Choroid plexus epithelial cell (primary cell): ENCODE measurements at places on chromosomes 5 and 9.

DNA sequence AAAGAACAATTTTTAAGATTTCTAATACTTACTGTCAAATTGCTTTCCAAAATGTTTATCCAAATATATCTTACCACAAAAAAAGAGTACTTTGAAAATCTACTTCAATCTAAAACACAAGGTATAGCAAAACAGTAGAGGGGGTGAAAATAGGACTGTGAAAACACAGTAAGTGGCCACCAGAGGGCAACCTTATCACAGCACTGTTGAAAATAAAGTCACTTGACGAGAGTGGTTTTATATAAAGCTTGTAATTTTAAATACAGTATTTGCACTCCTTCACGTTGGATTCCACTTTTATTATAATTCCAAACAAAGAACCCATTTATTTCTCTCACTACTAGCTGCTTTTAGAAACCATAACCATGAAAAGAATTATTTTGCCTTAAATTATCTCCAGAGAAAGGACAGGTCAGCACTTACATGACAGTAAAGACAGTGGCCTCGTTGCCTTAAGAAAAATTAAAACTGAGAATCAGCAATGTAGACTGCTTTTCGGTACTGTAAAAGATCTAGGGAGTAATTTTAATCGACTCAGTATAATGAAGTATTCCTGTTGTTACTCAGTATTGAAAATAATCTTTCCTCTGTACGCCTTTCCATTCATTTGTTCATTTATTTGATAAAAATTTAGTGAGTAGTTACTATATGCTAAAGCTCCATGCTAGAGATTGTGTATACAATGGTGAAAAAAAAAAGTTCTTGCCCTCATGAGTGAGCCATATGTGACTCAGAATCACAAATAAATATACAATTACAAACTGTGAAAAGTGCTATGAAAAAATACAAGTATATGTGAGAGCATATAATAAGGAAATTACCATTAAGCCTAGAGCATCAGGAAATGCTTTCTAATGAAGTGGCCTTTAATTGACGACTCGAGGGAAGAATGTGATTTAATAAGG lies 40.0 kb upstream of the CDK5RAP2 start:
- peak; percentile 86 for DNase-seq

DNA sequence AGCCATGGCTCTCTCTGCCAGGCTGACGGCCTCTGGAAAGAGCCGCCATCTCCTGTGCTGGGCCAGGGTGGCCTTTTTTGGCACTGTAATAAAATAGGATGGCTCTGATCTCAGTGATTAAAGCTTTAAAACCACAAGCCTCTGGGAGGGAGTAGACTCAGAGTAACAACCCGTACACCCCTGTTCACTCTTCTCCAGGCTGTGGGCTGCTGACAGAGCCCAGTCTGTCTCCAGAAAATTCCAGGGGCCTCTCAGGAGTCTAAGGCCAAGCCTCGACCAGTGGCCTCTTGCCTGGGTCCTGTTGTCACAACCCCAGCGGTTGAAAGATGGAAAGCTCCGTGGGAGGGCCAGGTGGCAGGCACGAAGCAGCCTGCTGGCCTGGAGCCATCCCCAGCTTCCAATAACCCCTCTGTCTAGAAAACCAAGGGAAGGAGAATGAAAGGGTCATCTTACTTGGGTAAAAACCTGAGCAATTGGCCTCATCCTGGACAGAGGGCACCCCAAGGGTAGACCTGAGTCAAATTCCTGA lies 286.7 kb upstream of the ZNF462 start:
- no peak for DNase-seq

DNA sequence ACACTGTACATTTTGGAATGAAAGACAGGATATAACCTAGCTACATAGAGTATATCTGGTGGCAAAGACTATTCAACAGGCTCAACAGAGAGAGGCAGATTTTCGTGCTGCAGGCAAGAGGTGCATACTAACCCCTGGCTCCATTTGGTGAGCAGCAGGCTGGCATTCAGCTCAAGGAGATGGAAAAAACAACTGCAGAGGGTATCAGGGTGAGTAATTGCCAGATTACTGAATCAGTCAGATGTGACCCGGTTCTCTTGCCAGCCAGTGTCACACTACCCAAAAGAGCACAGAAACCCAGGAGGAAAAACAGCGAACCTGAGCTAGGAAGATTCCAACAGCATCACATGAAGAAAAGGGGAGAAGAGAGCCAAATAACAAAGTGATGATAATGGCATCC lies 130.4 kb upstream of the PRLR start:
- DNase-seq: no peak

GRCh38 chr9:91187311-91187964 lies 174.3 kb downstream of the AUH start:
- no peak for DNase-seq

DNA sequence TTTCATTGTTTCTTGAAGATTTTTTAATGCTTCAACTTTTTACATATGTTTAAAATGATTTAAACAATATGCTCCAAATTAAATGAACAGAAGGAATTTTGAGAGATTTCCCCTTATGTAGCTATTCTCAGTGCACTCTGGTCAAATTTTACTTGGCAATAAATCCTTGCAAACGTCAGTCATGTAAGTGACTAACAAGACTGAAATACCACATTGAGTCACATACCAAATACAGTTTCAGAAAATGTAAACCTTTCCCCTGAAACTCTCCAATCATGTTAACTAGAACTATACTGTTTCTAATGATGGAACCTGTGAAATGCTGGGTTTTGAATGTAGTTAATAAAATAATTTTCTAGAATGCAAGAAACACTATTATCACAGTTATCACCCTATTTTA lies 29.6 kb downstream of the SAR1B start:
- peak; percentile 68 for DNase-seq

GRCh38 chr5:174424219-174425053 lies 299.9 kb upstream of the MSX2 start:
- peak; percentile 15 for DNase-seq

- DNase-seq: no peak
Observed at GRCh38 chr9:38091310-38092199, 22.5 kb upstream of the SHB start.

GRCh38 chr5:109743041-109743531 lies 53.4 kb downstream of the MAN2A1 start:
- DNase-seq: peak; percentile 44

GRCh38 chr5:1124205-1125029 lies 12.6 kb upstream of the SLC12A7 start:
- DNase-seq: no peak

- no peak for DNase-seq
Observed at GRCh38 chr5:154984946-154985516, 28.5 kb upstream of the KIF4B start.

- no peak for DNase-seq
Observed at GRCh38 chr9:136760424-136760823, 2.4 kb upstream of the LCN8 start.

DNA sequence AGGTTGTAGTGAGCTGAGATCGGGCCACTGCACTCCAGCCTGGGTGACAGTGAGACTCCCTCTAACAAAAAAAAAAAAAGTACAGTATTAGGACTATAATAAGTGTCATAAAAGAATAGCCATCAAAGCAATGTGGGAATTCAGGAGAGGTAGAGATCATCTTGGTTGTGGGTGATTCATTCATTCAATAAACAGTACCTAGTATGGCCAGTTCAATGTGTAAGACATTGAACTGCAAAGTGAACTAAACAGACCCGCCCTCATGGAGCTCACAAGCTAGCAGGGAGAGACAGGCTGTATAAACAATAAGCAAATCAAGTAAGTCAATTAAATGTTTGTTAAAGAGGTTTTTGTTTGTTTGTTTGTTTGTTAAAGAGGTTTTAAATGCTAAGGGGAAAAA lies 146.1 kb upstream of the RANBP3L start:
- no peak for DNase-seq

- DNase-seq: no peak
Observed at GRCh38 chr9:134268747-134269146, 57.5 kb upstream of the RXRA start.

DNA sequence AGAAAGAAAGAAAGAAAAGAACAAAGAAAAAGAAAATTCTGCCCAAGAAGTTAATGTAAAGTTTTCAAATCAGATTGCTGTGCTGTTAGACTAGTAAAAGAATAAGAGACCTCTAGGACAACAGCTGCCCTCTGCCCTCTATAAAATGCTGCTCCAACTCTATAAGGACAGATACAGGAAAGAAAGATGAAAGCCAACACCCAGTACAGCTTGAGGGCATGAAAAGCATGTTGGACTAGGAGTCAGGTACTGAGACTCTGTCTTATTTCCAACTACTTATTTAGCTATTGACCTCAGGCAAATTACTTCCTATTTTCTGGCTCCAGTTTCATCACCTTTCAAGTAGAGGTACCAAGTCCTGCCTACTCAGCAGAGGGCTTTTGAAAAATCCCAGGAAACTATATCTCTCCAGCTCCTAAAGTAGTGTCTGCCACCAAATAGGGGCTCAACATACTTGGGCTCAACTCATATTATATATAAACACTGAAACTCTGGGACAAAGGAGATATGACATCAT lies 5.7 kb downstream of the HBEGF start:
- no peak for DNase-seq

- peak; percentile 80 for DNase-seq
Observed at GRCh38 chr5:74673011-74673790, 11.8 kb upstream of the HEXB start.

GRCh38 chr5:40678460-40679147 lies 1.1 kb upstream of the PTGER4 start:
- no peak for DNase-seq

GRCh38 chr9:89701221-89701798 lies 96.5 kb downstream of the GADD45G start:
- no peak for DNase-seq

DNA sequence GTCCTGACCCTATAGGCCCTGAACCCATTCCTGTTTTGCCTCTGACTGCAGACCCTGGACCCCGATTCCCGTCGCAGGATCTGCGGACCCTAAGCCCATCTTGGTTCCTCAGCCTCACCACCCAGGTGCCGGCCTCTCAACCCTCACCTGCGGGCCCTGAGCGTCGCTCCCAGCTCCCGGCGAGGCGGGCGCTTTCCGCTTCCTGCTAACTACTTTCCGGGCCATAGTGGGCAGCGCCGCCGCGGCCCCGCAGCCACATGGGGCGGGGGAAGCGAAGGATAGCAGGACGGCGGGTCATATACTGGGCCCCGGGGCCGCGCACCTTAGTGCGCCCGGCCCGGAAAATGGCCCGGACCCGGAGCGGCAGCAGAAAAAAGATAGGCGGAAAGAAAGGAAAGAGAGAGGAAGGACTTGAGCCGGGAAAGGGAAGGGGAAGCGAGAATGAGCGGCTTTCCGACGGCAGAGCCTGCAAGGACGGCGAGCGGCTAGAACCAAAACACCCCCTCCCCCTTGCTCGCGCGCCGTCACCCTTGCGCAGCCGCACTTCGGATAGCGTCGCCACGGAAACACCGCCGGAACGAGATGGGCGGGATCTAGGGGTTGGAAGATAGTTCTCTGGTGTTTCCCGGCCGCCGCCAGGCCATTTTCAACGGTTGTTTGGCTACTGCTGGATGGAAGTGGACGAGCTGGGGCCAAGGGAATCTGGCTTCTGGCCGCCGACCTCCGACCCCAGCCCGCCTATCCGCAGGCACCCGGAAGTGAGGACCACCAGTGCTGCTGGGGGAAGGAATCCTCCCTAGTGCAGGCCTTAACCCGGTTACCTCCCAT lies at the start of gene DCAF12:
Gene DCAF12, minus strand, starts transcription at position 492 of the 828 bp plus-strand sequence. Its CDS starts 267 bp downstream, at position 225.
- DNase-seq: peak; percentile 94

DNA sequence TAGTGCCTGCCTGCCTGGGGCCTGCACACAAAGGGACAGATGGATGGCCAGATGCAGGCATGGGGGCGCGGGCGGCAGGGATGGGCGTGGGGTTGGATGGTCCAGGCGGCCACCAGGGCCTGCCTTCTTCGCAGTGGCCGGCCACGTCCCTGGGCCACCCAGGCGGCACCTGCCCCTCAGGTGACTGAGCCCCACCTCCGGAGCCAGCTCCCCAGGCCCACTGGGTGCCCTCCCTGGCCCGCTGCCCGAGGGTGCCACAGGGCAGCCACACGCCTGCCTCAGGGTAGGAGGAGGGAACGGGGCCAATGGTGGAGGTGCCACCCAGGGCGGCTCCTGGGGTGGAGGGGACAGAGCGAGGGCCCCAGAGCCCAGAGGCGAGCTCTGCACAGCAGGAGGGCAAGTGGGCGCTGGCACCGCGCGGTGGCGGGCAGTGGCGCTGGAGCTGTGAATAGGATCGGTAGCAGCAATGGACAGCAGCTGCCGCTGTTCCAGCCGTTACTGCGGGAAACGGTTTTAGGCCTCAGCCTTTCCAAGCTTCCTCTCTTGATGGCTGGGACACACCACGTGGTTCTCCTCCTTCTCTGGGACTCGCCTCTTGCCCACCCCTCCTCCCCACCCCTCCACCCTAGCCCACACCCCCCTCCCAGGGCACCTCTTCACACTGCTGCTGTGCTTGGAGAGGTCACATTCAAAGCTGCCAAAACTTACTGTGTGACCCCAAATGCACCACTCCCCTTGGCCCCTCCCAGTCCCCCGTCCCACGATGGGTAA lies 19.1 kb downstream of the LHX3 start:
- DNase-seq: no peak

DNA sequence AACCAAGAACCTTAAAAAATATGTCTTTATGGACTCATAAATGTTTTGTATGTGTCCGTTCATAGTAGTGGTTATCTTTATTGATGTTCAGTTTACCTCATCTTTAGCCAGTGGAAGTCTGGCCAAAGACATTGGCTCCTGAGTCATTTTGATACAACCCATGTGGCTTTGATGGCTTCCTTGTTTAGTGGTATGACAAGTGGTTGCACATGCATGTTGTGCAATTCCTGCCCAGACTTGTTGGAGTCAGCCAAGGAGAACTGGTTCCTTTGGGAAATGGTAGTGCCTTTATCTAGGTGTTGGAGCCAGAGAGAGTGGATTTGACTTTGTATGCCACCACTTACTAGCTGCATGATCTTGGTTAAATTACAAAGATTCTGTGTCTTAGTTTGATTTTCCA lies 94.3 kb downstream of the RPS23 start:
- no peak for DNase-seq

- no peak for DNase-seq
Observed at GRCh38 chr5:156527611-156528010, 200.6 kb downstream of the SGCD start.

DNA sequence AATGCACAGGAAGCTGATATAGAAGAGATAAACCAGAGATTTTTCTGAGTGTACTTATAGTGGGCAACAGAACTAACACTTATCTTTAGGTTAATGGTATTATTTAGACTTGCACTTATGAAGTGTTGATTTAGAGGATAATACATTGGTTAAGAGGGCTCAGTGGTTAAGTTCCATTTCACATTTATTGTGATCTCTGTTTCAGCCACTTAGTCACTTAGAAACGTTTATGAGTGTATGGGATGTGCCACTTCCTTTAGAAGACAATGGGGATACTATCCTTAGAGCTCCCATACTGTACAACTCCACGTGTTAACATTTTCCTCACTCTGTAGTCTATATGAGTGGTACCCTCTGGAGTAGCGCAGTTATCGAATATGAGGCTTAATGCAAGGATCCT lies 57.5 kb downstream of the PIP5K1B start:
- no peak for DNase-seq

GRCh38 chr5:93055971-93056370 lies 525.0 kb downstream of the NR2F1-AS1 start:
- DNase-seq: no peak

- no peak for DNase-seq
Observed at GRCh38 chr9:133401588-133401987, 16.2 kb downstream of the REXO4 start.

- DNase-seq: no peak
Observed at GRCh38 chr5:90612919-90613318, 54.3 kb downstream of the ADGRV1 start.

GRCh38 chr9:109132567-109133021 lies 12.8 kb upstream of the TMEM245 start:
- no peak for DNase-seq

- DNase-seq: no peak
Observed at GRCh38 chr5:44046619-44047364, 342.4 kb downstream of the FGF10 start.

GRCh38 chr5:117336208-117336607 lies 761.6 kb upstream of the SEMA6A start:
- DNase-seq: no peak
